DMS79 (cell line): ENCODE measurements at places on chromosomes 2 and 18.

GRCh38 chr2:134167015-134167414 is 86.9 kb upstream of the MGAT5 start:
- no peak for DNase-seq

DNA sequence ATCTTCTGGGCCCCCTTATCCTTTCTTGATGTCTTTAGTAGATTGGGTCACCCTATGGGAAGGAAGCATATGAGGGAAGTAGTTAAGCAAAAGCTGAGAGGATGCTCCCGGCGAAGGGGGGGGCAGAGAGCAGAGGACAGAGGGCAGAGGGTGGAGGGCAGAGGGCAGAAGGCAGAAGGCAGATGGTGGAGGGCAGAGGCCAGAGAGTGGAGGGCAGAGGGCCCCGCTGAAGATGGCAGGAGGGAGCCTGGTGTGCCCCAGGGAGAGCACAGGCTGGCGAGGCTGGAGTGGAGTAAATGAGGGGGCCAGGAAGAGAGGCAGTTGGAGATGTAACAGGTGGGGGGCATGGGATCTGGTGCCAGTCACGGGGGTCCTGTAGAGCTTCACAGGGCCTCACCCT is 7.0 kb downstream of the MLPH start:
- DNase-seq = no peak

GRCh38 chr2:9250091-9250490 is 43.5 kb downstream of the ASAP2 start:
- DNase-seq = no peak

GRCh38 chr2:98637401-98638147 is 29.2 kb downstream of the UNC50 start:
- no peak for DNase-seq
